Activated gamma-delta T cell (primary cell): ENCODE measurements at places on chromosomes 1 and 21.

GRCh38 chr1:28200234-28200873 is 23.9 kb upstream of the PTAFR start:
- no peak for DNase-seq

- DNase-seq, result no peak
These were observed 194.6 kb downstream of the TNR start for GRCh38 chr1:175548774-175549173.

- no peak for DNase-seq
These were observed 190.9 kb upstream of the ADGRL4 start for GRCh38 chr1:79197421-79197820.

DNA sequence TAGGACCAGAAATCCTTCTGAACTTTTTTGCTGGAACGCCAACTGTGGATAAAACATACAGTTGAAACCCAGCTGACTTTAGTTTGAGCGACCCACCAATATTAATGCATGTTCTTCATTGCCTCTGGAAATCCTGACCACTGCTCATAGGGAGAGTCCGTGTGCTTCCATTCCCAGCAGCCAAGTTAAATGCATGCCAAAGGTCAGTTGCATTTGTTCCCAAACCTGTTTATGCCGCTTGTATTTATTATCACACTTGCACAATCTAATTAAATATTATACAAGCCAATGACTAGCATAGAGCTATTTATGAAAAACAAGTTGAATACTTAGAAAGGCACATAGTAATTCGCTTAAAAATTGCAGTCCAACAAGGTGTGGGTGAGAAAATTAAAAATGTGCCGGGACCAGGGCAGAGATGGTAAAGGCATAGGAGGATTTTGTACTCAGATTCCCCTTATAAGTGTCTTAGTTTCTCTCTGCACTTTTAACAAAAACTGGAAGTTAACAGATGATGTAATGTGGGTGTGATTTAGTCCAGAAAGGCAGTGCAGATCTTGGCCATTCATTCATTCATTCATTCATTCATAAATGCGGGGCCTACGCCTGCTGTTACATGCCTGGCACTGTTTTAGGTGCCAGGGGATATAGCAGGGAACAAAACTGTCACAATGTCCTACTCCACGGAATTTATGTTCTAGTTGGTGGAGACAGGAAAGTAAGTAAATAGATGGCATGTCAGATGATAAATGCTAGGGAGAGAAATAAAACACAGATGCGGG is 99.7 kb downstream of the PRDM2 start:
- no peak for DNase-seq

GRCh38 chr1:94550800-94551241 is 9.3 kb upstream of the F3 start:
- DNase-seq, result no peak

GRCh38 chr1:178488393-178488792 is 8.4 kb downstream of the CLEC20A start:
- DNase-seq, result no peak

DNA sequence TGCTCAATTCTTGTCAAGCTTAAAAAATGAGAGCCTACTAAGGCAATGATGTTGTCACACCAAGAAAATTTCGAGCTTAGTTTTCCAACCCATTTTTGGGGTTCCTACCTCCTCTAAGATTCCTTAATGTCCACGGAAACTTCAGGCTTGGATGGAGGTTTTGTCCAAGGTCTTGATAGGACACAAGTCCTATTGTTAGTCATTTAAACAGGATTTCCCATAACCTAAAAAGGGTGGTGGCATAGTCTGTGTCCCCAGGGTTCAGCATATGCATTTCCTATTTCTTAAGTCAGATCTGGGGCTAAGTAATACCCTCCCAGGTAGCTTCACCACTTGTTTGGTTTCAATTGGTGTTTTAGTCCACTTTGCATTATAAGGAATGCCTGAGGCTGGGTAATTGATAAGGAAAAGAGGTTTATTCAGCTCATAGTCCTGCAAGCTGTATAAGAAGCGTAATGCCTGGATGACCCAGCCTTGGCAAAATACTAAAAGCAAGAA is 10.9 kb upstream of the PADI2 start:
- no peak for DNase-seq

DNA sequence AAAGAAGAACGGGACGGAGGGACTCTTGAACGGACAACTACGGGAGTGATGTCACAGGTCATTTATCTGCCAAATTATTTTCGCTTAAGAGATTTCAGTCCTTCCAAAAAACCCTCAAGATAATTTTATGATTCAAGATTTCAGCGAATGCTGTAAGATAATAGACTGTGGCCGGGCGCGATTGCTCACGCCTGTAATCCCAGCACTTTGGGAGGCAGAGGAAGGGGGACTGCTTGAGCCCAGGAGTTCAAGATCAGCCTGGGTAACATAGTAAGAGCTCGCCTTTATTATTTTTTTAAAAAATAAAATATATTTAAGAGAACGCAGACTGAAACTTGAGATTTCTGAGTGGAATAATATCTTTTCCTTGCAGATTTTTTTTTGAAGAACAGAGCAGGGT is 609 bp downstream of the RWDD2B start:
- DNase-seq, result no peak
